T-helper 2 cell (primary cell): ENCODE measurements at places on chromosomes 1 and 21.

DNA sequence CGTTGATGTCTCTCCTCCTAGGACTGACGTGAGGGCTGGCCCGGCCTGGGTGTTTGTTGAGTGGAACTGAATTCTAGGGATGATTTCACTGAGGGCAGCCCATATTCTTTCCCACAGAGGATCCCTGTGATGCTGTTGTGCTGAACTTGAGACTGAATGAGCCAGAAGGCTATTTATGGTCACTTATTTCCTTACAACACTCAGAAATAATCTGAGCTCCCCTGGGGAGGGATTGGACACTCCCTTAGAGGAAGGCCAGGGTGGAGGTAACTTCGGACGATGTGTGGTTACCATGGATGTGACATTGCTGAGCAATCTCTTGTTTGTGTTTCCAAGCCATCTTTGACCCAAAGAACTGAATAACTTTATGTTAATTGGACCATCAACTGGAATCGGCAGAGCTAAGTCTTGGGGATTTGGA is 5.1 kb upstream of the TMCO4 start:
- no peak for DNase-seq

DNA sequence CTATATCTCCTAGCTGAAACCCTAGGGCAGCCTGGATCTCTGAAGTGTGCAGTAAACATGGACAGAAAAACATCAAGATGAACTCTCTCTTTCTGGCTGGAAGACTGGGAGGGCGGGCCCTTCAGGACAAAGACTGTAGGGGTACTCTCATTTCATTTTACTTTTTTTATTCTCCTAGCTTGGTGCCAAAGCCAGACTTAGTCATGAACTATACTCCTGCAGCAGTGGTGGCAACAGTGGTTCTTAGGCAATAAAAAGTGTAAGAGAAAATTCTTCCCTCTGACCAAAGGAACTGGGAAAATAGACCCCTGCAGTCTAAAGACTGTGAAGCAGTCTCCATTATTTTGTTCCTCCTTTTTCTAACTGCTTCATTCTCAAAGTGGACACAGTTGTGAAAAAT is 213.8 kb upstream of the JUN start:
- DNase-seq: no peak

- no peak for DNase-seq
Observed at GRCh38 chr1:203700901-203701300, 64.1 kb upstream of the LAX1 start.

- no peak for DNase-seq
Observed at GRCh38 chr1:63779338-63780211, 5.8 kb downstream of the ROR1 start.

DNA sequence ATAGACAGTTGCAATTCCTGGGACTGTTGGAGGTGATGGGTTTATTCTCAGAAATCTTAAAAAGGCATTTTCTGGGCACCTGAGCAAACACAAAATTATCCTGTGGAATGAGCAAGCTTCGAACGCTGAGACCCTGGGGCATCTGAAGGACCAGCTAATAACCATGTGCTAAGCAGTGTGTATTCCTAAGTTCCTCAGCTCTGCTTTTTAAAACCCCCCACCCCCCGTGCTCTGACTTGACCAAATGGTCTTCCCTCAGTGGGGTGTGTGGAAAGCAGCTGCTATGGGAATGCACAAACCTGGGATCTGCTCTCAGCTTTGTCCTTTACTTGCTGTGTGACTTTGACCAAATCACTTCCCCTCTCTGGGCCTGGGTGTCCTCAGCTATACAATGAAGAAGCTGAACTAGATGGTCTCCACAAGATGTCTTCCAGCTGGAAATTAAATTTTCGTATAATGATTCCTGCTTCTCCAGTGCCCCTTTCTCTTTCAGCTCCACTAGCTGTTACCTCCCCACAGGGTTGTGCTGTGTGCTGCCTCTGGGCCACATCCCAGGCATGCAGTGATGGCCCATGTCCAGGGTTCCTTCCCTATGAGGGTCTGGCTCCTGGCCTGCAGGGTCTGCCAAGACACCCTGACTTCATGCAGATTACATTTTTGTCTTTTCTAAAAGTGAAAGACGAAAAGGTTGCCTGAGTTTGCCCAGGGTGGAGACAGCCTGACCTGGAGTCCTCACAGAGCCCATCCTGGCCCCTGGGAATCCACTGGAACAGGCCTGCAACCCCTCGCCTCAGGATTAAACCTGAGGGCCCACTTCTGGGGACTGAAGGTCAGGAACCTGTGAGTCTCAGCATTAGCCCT is 14.9 kb upstream of the CD247 start:
- DNase-seq: no peak
